Stimulated activated CD4-positive, alpha-beta T cell treated with anti-CD3 and anti-CD28 coated beads, Interleukin-1b, Interleukin-23, amount 100 ng/mL, for 24 hours (primary cell): ENCODE measurements at places on chromosomes 7 and 10.
A peak's percentile ranks its signal among the peaks of the same experiment; 100 is the strongest.

GRCh38 chr10:107653832-107654287 lies 489.4 kb upstream of the SORCS1 start:
- no peak for DNase-seq

- DNase-seq = no peak
Measured at GRCh38 chr10:32923849-32924248, 34.2 kb downstream of the ITGB1 start.

DNA sequence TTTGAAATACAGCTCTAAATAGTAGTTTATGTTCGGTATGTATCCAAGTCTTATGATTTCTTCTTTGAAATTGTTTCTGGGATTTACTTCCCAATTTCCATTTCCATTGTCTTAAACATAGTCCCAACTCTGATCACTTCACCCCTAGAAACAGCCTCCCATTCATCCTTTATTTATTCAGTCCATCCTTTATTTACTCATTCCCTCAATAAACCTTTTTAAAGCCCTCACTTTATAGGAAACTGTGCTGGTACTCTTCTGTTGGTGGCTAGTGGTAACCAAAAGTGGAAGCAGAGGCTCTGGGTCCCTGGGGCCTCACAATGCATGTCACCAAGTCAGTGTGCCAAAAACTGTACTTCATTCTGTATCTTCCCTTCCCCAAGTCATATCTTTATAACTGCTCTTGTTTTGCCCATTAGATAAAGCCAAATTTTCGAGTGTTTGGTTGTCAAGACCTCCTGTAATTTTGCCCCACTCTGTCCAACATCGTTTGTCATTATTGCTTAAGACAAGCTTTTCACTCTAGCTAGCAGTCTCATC lies 3.9 kb upstream of the EPC1 start:
- no peak for DNase-seq

GRCh38 chr10:97291357-97292096 lies 910 bp downstream of the ARHGAP19 start:
- no peak for DNase-seq

- no peak for DNase-seq
Measured at GRCh38 chr7:20394284-20394683, 63.6 kb downstream of the ITGB8 start.

DNA sequence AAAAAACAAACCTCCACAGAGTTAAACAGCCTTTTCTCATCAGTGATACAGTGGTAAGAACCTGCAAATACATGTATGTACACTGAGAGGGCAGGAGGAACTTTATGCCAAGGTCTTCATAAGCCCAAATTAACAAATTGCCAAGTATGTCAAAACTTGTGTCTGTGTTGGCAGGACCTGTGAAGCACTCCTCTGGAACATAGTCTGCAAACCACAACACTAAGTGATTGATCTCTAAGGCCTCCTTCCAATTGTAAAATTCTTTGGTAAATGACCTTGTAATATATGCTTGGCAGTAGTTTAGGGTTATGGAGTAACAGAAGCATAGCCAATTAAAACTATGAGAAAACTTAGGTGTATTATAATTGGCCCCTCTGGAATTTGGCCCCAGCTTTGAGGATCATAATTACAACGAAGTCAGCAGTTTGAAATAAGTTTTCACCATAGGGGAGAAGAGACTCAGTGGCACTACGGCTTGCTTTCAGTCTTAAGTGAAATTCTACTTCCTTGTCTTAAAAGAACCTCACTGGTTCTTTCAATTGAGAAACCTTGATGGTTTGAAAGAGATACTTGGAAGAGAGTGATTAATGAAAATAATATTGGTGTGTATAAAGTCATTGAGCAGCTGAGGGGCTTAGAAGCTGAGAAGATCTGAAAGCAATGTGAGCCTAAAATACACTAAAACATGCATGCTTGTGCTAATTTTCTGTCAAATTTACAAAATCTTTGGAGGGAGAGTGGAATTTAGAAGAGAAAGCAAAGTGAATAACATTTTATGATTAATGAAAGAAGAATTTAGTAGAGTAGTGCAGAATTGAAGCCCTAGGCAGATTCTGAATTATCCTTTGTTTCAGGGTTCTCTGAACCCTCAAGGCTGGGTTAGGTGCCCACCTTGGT lies 57.6 kb downstream of the CNNM2 start:
- no peak for DNase-seq

DNA sequence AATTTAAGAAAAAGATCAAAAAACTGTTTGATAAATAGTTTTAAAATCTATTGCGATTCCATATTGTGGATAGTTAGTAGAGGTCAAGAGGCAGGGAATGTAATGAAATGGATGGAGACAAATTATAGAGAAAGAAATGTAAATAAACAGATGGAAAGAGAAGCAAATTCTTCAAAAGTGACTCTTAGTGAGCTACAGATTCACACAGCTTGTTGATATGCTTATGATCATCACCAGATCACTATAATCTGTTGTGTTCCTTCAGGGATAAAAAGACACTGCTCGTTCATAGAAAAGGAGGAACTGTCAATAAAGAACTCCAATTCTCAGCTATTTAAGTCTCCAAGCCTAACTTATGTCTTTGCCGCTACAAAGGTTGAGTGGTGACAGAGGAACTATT lies 251.4 kb upstream of the SEMA3C start:
- DNase-seq = no peak

DNA sequence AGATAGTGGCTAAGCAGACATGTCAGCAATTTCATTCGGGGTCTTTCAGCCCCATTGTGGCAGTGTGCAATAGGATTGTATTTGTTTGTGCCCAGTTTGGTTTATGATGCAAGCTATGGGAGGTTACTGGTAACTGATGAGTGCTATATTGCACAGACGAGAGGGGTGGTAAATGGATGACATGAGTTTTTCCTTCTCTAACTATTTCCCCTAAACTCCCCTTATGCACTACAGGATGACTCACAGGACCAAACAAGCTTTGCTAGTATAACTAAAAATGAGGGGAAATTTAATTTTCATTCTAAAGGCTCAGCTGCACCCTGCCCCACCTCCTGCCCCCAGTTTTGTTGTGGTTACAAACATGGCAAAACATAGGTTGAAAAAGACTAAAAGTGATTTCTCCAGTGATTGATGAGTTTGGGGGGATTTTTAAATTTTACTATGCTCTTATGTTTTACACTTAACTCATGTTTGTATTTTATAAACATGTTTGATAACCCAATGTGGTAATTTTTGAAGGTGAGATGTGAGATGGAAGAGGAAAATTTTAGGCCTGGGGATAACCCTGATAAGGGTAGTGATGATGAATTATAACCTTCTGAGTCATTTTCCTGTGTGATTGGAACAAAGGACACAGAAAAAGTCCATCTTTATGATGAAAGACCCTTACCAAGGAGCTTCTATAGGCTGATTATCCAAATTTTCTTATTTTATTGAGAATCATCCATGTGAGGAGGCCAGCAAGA lies 60.8 kb upstream of the NAMPT start:
- no peak for DNase-seq

DNA sequence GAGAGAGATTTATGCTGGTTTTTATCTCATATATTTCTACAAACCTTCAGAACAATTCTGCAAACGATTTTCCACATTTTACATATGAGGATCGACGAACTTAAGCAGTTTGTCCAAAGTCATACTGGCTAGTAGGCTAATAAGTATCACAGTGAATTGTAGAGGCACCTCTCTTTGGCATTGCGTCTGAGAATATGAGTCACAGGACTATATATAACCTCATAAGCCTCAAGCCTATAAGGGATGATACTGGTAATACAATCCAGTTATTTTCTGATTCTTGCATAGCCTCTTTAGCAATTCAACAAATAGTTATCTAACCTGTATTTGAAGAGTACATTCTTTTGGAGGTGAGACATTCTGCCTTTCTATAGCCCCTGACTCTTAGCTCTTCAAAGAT lies 129.8 kb downstream of the GPR158 start:
- no peak for DNase-seq

DNA sequence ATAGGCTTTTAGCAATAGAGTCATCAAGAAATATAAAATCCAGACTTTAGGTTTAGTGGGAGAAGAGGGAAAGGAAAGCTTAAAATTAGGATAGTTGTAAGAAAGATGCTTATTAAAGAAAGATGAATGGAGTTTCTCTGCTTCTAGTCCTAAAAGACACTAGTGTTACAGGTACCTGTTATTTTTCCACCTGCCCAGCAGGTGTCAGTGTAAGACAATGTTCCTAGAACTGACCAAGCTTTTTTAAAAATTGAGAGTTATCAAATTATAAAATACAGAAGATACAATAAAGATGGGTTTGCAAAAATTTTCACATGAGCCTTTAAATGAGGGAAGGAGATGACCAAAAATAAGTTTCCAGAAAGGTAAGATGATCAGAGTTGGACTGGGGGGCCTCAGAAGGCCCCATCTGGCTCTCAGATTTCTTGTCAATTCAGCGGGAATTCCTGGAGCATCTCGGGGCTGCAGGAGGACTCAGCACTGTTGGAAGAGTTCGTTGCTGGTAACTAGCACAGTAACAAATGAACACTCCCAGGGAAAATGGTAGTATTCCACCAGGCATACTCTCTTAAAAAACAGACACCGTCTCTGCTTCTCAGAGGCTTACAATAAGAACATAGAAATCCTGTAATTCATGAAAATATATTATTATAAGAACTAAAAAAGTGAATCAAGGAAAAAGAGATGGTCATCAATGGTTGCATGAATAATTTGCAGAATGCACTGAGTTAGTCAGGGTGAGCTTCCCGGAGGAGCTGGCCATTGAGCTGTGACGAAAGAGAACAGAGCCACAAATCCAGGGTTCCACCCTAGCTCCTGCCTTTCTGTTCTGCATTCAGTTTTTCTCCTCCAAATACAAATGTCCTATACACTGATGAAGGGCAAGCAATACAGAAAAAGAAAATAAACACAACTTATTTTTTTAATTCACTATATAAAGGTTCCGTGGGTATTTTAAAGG lies 71.8 kb upstream of the PIK3CG start:
- peak; percentile 25 for DNase-seq

- DNase-seq = no peak
Measured at GRCh38 chr7:41698726-41699125, 4.2 kb downstream of the INHBA start.

- no peak for DNase-seq
Measured at GRCh38 chr7:134062460-134062859, 64.7 kb upstream of the LRGUK start.

- no peak for DNase-seq
Measured at GRCh38 chr7:129462420-129462819, 28.2 kb downstream of the STRIP2 start.

GRCh38 chr10:114499116-114499515 lies 94.8 kb upstream of the AFAP1L2 start:
- no peak for DNase-seq

DNA sequence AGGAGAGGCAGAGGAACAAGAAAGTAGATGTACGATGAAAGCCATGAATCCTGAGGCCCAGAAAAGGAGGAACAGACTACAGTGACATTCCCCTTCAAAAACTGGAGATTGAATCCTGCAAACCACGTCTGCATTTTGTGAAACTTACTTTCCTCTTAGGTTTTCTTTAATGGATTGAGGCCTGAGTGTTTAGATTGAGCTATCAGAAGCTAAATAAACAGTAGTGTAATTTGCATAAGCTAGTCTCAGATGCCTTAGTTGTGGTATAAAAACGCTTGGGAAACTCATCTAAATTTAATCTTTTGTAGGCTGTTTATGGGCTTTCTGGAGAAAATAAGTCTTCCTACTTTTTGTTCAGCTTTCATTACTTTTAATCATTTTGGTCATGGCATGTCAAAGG lies 94.8 kb upstream of the HDAC9 start:
- no peak for DNase-seq

DNA sequence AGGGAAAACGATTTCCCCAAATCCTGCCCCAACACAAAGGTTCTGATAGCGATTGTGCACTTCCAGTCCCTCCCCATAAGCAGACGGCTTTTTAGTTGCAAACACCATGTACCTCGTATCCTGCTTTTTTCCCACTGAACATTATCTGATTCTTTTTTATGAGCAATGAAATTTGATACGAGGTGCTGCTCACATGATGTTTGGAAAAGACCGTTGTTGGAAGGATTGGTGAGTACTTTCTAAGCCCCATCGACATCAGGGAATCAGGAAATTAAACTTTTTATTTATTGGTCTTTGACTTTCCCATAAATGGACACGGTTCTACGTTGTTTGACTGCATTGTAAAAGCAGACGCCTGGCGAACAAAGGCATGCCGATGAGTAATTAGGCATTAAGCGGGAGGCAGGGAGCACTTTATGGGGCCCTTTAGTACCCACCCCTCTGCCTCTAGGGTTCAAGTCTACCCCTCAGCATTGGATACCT lies 49.4 kb downstream of the TEX36 start:
- DNase-seq = no peak

GRCh38 chr10:122525788-122526187 lies 34.8 kb upstream of the DMBT1 start:
- DNase-seq = no peak

DNA sequence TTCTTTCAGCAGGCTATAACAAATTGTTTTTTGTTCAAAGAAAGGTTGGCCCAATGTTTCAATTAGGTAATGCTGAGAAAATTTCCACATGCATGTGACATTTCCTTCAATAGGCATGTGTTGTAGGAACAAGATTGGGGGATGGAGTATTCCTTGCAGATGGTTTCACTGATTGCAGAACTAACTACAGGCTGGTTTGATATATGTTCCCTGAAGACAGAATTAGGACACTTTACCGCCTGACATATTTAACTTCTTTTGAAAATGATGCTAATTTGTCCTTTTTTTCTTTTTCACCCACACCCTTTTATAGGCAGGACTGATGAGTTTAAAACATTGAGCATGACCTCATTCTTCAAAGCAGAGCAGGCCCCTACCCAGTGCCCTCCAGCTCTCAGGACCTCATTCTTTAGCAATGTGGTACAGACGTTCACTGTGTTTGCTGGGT lies 163.3 kb downstream of the CPED1 start:
- DNase-seq = no peak

DNA sequence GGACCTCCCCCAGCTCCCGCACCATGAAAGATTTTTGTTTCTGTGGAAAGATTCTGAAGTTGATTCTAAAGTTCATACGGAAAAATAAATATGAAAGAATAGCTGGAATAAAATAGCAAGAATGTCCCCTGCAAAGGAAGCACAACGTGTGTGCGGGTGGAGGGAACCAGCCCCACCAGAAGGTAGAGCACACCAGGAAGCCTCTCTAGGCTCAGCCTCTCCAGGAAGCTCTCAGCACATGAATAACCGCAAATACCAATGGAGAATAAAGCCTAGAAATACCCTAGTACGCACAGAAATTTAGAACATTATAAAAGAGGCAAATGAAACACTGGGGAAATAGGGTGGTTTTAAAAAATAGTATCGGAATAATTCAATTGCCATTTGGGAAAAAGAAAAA lies 24.6 kb upstream of the FAM170B start:
- no peak for DNase-seq

DNA sequence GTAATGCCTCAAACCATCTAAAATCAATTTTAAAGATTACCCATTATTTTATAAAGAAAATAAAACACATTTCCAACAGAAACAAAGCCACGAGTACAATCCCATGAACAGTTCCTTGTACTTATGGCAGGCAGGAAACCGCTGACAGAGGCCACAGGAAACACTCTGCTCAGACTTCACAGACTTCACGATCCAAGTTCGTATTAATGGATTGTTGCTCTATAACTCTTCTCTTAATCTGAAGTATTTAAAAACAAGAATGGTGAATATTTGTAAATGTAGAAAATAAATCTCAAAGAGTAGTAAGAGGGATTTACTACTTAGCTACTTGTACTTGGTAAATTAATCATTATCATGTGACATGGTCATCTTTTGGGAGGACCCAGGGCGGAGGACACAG lies 78.3 kb downstream of the SNX10 start:
- no peak for DNase-seq

GRCh38 chr7:25420771-25421170 lies 192.5 kb upstream of the NPVF start:
- no peak for DNase-seq

- no peak for DNase-seq
Measured at GRCh38 chr7:158110034-158110590, 477.5 kb downstream of the PTPRN2 start.
